ENCODE measurements at places on chromosomes 3 and 15.
A peak's percentile ranks its signal among the peaks of the same experiment; 100 is the strongest.

DNA sequence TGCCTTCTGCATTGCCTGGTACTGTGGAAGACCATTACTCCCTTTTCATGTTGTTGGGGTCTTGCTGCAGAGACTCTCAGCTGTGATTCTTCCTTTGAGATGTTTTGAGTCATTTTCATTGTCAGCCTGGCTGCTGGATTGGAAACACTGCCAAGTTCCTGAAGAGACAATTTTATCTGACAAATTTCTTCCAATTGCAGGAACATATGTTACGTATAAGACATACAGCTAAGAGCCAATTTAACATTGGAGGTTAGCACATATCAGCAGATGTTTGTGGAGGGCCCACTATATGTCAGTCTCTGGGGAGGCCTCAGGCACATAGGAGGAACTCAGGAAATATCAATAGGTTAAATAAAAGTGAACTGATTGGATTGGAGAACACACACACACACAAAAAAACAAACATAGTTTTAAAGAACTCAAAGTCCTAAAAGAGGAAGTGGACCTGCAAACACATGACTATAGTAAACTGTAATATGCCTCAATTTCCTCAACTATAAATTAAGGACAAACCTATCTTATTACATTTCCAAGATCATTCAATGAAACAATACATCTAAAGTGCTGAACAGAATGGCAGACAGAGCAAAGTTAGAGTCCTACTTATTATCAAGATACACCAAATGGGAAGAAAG is 172.3 kb downstream of the MYRIP start:
- no peak for DNase-seq

GRCh38 chr3:62995119-62995518 is 119.9 kb upstream of the CADPS start:
- DNase-seq, result no peak

DNA sequence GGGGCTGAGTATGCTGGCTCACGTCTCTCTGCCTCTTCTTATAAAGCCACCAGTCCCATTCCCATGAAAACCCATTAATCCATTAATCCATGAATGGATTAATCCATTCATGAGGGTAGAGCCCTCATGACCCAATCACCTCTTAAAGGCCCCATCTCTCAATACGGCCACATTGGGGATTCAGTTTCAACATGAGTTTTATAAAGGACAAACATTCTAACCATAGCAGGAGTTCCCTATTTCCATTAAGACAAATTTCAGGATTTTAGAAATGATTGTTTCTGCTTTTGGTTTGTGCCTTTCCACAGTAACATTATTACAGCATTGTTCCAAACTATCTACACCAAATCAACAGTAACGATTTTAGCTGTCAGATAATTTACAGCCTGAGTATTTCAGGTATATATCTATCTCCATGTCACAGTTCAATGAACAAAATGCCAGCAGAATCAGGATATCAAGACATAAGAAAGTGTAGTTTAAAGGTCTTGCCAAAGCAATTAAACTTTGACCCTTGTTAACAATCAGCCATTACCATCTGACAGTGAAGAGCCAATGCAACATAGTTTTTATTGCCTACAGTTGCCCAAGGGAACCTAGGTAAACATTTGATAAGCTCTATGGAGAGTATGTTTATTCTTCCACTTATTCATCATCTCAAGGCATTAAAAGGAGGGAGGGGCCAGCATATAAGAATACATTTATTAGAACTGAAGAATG is 3.8 kb downstream of the TSPAN3 start:
- DNase-seq, result no peak

DNA sequence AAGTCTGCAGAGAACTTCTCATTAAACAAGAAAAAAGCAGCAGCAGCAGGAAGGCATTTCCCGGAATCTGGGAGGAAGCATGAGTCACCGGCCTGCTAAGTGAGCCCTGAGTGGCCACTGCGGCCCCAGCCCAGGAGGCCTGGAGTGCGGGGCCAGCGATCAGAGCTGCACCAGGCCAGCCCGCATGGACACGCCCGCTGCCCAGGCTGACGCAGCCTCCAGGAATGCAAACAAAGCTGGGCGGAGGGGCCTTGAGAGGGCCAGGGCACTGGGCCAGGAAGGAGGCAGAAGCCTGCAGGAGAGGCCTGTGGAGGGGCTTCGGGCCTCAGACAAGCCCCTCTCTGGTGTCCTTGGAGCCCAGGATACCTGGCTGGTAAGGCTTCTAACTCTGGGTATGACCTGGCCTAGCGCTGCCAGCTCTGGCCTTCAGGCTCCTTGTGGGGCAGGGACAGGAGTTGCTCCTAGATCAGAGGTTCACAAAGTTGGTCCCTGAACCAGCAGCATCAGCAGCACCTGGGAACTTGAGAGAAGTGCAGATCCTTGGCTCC is 101.2 kb downstream of the SMAD6 start:
- DNase-seq, result peak; percentile 96

GRCh38 chr3:124810970-124811369 is 76.2 kb downstream of the ITGB5 start:
- no peak for DNase-seq

DNA sequence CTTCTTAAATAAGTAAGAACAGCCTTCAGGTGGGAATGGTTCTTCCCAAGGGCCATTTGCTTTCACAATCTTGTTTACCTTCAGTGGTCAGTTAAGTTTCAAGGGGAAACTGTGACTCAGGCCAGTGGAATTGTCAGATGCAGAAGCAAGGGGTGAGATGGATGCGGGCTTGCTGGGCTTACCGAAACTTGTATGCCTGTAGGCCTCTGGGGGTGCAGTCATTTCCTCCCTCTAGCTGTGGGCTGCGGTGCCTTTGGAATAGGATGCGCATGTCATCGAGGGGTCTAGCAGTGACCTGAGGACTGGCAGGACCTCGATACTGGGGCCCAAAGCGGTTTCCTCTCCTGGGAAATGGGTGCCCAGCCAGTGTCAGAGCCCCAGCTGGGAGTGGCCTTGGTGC is 121.6 kb downstream of the EEFSEC start:
- no peak for DNase-seq

DNA sequence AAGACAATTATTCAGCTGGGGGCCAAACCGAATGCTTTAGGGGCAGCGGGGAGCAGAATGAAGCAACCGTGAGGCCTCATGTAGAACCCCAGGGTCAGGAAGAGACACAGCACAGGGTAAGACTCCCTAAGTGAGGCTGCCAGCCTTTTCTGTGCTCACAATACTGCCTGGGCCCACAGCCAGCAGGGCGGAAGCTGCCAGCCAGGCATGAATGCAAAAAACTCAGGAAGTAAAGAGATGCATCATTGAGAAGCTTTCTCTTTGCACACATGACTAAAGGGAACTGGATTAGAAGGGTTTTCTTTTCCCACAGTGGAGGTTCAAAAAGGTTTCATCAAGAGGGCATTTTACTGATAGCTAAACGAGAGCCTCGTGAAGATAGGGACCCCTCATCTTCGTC is 33.3 kb downstream of the CA12 start:
- no peak for DNase-seq

DNA sequence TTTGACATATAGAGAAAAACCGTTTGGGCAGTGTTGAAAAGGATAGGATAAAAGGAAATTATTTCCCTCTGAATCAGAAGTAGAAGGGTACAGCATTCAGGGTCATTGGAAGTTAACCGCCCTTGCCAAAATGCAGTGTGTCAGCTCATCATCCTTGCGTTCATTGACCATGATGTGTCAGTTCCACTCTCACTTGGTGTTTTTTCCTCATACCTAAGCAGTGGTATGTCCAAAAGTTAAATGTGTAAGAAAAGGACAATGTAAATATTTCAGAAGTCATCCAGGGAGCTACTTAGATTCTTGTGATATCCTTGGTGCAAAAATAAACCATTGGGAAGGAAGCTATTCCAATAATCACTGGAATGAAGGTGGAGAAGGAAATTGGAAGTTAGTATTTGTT is 50.7 kb downstream of the MAP6D1 start:
- DNase-seq, result no peak

DNA sequence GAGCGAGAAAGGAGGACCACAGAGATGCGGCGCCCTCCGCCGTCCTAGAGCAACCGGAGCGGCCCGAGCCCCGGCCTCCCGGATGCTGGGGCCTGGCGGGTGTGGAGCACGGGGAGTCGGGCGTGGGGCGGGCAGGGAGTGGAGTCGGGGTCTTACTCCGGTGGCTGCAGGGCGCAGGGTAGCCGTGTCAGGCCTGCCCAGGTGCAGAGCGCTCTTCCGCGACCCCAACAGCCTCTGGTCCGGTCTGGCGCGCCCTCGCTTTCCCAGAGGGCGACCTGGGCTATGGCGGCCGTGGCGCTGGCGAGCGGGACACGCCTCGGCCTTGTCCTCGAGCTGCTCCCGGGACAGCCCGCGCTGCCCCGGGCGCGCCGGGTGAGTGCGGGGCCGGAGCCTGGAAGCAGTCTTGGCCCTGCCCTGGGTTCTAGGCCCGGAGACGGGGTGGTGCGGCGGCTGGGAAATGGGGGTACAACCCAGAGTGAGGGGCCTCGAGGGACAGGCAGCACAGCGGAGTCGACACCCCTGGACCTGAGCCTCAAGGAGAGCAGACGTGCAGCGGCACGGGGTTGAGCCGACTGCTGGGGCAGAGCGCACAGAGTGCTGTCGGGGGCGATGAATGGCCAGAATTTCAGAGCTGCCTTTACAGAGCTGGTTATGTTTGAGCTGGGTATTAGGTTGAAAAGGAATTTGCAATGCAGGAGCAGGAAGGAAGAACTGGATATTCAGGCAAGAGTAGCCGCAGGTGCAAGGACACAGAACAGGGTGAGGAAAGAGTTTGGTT is at the start of gene ZNF662:
Gene ZNF662, plus strand, starts transcription at position 73 of the 778 bp plus-strand sequence. CDS start 1,973 bp downstream, outside the sequence.
- DNase-seq, result no peak

- no peak for DNase-seq
Measured at GRCh38 chr3:122936335-122936734, 91.2 kb downstream of the SEMA5B start.

GRCh38 chr3:185786956-185787877 is 37.6 kb downstream of the IGF2BP2 start:
- no peak for DNase-seq

- DNase-seq, result no peak
Measured at GRCh38 chr3:61053781-61054496, 197.3 kb downstream of the FHIT start.

DNA sequence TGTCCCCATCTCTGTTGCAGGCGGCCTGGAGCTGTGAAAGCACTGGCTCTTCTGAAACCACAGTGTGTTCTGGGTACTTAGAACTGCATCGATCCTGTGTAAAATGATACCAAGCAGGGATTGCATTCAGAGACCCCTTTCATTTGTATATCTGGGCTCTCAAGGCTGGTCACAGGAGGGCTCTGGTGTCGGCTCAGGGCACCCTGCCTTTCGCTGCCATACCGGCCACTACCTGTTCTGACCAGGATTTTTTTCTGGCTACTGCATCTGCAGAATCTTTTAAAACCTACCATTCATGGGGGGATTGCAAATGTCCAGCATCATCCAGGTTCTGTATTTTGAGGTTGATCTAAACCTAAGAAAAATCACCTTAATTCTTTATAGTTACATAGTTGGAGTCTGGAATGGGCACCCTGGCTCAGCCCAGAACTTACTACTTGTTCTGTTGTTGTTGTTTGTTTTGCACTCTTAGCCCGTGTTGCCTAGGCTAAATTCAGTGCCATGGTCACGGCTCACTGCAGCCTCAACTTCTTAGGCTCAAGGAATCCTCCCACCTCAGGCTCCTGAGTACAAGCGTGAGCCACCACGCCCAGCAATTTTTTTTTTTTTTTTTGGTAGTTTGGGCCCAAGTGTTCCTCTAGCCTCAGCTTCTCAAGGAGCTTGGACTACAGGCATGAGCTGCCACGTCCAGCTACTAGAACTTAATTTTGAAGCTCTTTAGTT is 52.7 kb downstream of the TRIM71 start:
- DNase-seq, result no peak

- DNase-seq, result no peak
Measured at GRCh38 chr15:70091726-70092463, 5.8 kb downstream of the TLE3 start.

DNA sequence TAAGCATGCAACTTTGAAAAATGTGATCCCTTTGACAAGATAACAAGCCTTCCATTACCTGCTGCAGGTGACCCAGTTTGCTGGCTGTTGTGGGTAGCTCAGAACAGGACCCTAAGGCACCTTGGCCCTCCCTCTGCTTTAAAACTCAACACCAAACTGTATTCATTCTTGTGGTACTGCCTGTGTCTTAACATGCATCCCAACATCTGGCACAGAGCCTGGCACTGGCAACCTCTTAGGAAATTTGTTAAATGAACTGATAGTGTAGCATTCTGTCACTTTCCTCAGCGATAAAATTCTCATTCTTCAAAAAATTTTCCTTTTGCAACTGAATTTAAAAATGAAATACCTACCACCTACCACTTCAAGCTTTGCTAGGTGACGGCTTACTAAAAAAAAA is 287.3 kb upstream of the ADAMTS9 start:
- no peak for DNase-seq

DNA sequence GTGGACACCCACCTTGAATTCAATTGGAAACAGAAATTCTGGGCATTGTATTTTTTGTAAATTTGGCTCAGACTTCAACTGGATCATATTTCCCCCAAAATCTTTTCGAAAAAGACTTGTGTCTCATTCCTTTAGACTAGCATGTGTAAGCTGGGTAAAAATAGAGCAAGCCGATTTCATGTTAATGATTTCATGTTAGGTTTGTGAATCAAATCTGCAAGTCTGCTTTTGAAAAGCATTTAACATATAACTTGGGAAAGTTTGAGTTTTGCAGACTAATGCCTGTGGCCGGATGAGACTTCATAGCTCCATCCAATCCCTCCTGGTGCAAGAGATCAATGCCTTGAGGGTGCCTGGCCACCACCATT is 64.5 kb downstream of the FLNB start:
- no peak for DNase-seq

DNA sequence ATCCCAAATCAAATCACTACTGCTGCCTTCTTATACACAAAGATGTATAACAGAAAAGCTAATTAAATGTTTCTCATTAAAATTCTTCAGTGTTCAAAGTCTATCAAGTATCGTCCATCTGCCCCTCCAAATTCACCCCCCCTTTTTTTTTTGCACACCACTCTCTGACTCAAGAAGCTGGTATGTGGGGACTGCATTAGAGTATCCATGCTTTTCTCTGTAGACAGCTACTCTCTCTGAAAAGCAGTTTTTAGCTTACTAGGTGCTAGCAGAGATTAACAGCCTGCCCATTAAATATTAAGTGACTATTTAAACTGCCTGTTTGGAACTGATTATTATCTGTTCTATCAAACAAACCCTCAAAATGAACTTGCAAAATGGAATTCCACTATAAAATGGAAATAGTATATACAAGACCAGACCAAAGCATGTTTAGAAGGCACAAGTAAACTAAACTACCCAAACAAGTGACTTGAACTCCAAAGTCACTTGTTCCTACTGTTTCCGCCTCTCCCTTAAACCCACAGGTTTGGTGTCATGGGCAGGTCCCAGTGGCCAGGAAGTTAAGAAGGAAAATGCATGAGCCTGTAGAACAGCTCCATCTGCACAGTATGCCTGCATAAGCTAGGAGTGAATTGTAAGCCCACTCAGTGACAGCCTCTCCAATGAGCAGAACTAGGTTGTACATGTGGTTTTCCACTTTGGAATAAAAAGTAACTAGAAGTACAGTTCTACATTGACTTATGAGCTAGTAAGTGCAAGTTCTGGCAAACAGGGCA is 32.5 kb downstream of the GBE1 start:
- DNase-seq, result no peak

DNA sequence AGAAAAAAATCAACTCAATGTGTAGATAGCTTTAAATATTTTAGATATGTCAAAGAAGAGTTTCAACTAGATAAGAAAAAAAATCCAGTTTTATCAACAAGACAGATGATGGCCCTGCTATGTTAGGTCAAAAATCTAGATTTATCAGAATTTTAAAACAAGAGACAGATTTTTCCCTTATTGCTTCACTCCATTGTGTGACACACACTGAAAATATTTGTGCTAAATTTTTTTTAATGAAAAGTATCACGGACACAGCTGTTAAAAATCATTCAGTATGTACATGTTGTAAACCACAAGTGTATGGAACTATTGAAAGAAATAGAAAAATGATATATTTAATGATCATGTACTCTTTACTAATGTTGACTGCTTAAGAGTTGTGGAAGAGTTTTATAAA is 43.6 kb downstream of the FOXB1 start:
- no peak for DNase-seq

Measured in mesenteric fat pad (tissue), 1 donor.